ENCODE measurements at places on chromosomes 5 and 9. TPM values are rescaled to one million over a fixed set of nuclear protein-coding genes. Genes with fewer than 3 reads are reported as not detected.

DOCK8 gene
- total RNA-seq = 33.6 TPM

GPR150 gene
- not detected for total RNA-seq

C5orf34 gene
- total RNA-seq = 4.4 TPM

GDF9 gene
- 1.1 TPM for total RNA-seq

ELOVL7 gene
- 6.7 TPM for total RNA-seq

PCDHB16 gene
- 9.2 TPM for total RNA-seq

DOCK2 gene
- total RNA-seq = 7.8 TPM

ZBTB6 gene
- 29.5 TPM for total RNA-seq

OGN gene
- total RNA-seq = 296 TPM

SPOCK1 gene
- 37.1 TPM for total RNA-seq

SOHLH1 gene
- 0.99 TPM for total RNA-seq

FBP2 gene
- 1.0 TPM for total RNA-seq

IFNA2 gene
- total RNA-seq = not detected

IL9 gene
- total RNA-seq = not detected

TUSC1 gene
- 15.2 TPM for total RNA-seq

TNC gene
- 44.4 TPM for total RNA-seq

PGM5 gene
- 61.8 TPM for total RNA-seq

SLC46A2 gene
- not detected for total RNA-seq

GFI1B gene
- total RNA-seq = 1.4 TPM

CSF1R gene
- total RNA-seq = 22.4 TPM

CCNH gene
- total RNA-seq = 173 TPM

TMEM38B gene
- 31.1 TPM for total RNA-seq

SPATA6L gene
- total RNA-seq = 4.7 TPM

SLC25A2 gene
- not detected for total RNA-seq

BARHL1 gene
- total RNA-seq = not detected

ALDH1A1 gene
- total RNA-seq = 131 TPM

PCDHA9 gene
- total RNA-seq = 4.6 TPM

FGD3 gene
- 5.6 TPM for total RNA-seq

CXCL14 gene
- total RNA-seq = 63.1 TPM

GZMA gene
- total RNA-seq = 1.2 TPM

CTXN3 gene
- total RNA-seq = 4.0 TPM

CFAP157 gene
- not detected for total RNA-seq

SLC9A3 gene
- 3.1 TPM for total RNA-seq

IL7R gene
- total RNA-seq = 0.82 TPM

CDC25C gene
- total RNA-seq = 3.8 TPM

TAS2R1 gene
- total RNA-seq = not detected

KCNV2 gene
- total RNA-seq = 134 TPM

PLEKHG4B gene
- 10.1 TPM for total RNA-seq

ESM1 gene
- total RNA-seq = 3.6 TPM

PTRH1 gene
- 13.5 TPM for total RNA-seq

TTC16 gene
- not detected for total RNA-seq

LRRC19 gene
- not detected for total RNA-seq

PCDHB7 gene
- 7.9 TPM for total RNA-seq

SAXO1 gene
- 0.05 TPM for total RNA-seq

TAF11L10 gene
- total RNA-seq = not detected

CAMK2A gene
- total RNA-seq = 3.8 TPM

FAM78A gene
- 3.8 TPM for total RNA-seq

ITGA1 gene
- total RNA-seq = 51.3 TPM

TLR4 gene
- 12.6 TPM for total RNA-seq

FAM200C gene
- total RNA-seq = 25.1 TPM

FRMD3 gene
- total RNA-seq = 32.1 TPM

LRRTM2 gene
- 124 TPM for total RNA-seq

CNOT6 gene
- 75.6 TPM for total RNA-seq

CCDC192 gene
- total RNA-seq = not detected

ADRB2 gene
- 3.8 TPM for total RNA-seq

C9orf50 gene
- total RNA-seq = 0.71 TPM
